ENCODE measurements at places on chromosomes 3 and 15. TPM values are rescaled to one million over a fixed set of nuclear protein-coding genes. Genes with fewer than 3 reads are reported as not detected.

The PRTG gene
- not detected for total RNA-seq

The OTOL1 gene
- not detected for total RNA-seq

The VPS39 gene
- total RNA-seq: 40.1 TPM

The GABRG3 gene
- total RNA-seq: not detected

The APOD gene
- 0.76 TPM for total RNA-seq

The A4GNT gene
- total RNA-seq: not detected

The GOLGA6L6 gene
- not detected for total RNA-seq

The MORC1 gene
- not detected for total RNA-seq

The SPATA12 gene
- total RNA-seq: 0.22 TPM

The IL5RA gene
- total RNA-seq: not detected

The HHATL gene
- 0.52 TPM for total RNA-seq

The CLEC3B gene
- total RNA-seq: 0.57 TPM

The DAPK2 gene
- 4.8 TPM for total RNA-seq

The LRCH3 gene
- total RNA-seq: 38.1 TPM

The ZNF662 gene
- not detected for total RNA-seq

The THRB gene
- 2.5 TPM for total RNA-seq

The CHRM5 gene
- not detected for total RNA-seq

The RHOV gene
- total RNA-seq: 6.0 TPM

The SOX14 gene
- total RNA-seq: not detected

The FAM174B gene
- total RNA-seq: 0.30 TPM

The CLDN11 gene
- 0.22 TPM for total RNA-seq

The COL7A1 gene
- 11.4 TPM for total RNA-seq

The RBP2 gene
- total RNA-seq: not detected

The MTHFS gene
- 30.5 TPM for total RNA-seq

The HAPLN3 gene
- total RNA-seq: 10.9 TPM

The GABRA5 gene
- not detected for total RNA-seq

The TMEM158 gene
- 25.8 TPM for total RNA-seq

The SH2D7 gene
- total RNA-seq: not detected

The ACAN gene
- total RNA-seq: not detected

The ABCC5 gene
- 16.9 TPM for total RNA-seq

The SGO1 gene
- total RNA-seq: 23.5 TPM

The USP50 gene
- not detected for total RNA-seq

The FOXL2NB gene
- 0.93 TPM for total RNA-seq

The CPNE9 gene
- total RNA-seq: 0.98 TPM

The ZBTB20 gene
- total RNA-seq: 42.1 TPM

The IL17RC gene
- 17.6 TPM for total RNA-seq

The IL17RB gene
- total RNA-seq: 8.3 TPM

The MYLK gene
- total RNA-seq: 3.8 TPM

The IL16 gene
- 0.81 TPM for total RNA-seq
